Stimulated activated CD8-positive, alpha-beta memory T cell treated with anti-CD3 and anti-CD28 coated beads, Interleukin-4, amount 100 ng/mL, for 1 hour (primary cell): ENCODE measurements at places on chromosomes 4 and X.
A peak's percentile ranks its signal among the peaks of the same experiment; 100 is the strongest.

- DNase-seq, result no peak
These were observed 9.4 kb downstream of the LETM1 start for GRCh38 chr4:1846580-1846979.

DNA sequence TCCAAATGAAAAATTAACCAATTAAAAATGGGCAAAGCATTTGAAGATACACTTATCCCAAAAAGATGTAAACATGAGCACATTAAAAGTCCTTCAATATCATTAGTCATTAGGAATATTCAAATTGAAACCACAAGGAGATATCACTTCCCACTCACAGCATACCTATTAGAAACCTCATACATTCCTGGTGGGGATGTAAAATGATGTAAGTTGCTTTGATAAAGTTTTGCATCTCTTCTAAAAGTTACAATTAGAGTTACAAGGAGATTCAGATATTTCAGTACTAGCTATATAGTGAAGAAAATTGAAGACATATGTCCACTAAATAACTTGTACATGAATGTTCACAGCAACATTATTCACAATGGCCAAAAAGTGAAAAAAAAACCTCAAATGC lies 1109.3 kb upstream of the LCORL start:
- DNase-seq, result no peak

GRCh38 chrX:52346174-52347165 lies 22.4 kb upstream of the XAGE2 start:
- no peak for DNase-seq

- DNase-seq, result peak; percentile 8
These were observed 6.7 kb upstream of the MSX1 start for GRCh38 chr4:4852591-4853362.

DNA sequence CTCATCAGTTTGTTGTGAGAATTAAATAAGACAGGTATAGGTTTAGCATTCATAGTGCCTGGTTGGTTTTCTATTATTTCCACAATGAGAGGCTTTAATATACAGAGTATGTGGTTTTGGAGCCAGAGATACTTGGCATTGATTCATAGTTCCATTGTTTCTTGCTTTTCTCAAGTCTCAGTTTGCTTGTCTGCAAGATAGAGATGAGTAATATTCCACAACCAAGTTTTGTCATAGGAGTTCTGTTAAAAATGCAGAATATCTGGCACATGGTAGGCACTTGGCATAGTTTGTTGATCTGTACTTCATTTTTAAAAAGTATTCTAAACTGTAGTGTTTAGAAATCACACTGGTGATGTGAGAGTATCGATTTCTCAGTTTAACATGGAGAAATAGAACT lies 37.5 kb upstream of the EDA2R start:
- no peak for DNase-seq

GRCh38 chrX:10326578-10326977 lies 169.8 kb downstream of the CLCN4 start:
- DNase-seq, result no peak

DNA sequence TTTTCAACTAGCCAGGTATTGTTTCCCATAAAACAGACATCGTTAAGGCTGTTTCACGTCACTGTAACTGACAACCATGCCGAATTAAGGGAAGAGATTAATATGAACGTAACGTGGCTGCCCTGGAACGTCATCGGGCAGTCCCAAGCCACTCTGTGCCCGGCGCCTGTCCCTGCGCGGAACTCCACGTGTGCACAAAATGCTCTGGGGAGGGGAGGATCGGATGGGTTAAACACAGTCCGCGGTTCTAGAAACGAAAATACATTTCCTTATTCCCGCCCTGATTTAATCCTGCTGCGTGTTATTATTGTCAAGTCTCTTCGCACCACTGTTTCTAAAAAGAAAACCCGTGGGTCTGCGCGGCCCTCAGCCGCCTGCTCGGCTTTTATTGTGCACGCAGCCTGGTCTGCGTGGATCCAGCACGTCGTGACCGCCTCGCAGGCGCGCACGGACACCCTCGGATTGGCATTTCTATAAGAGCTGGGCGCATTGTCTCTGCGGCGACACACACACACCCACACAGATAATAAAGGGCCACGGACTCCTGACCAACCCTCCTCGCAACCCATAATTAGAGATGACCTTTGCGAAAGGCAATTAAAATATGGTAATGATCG lies 69.6 kb upstream of the BCOR start:
- no peak for DNase-seq

DNA sequence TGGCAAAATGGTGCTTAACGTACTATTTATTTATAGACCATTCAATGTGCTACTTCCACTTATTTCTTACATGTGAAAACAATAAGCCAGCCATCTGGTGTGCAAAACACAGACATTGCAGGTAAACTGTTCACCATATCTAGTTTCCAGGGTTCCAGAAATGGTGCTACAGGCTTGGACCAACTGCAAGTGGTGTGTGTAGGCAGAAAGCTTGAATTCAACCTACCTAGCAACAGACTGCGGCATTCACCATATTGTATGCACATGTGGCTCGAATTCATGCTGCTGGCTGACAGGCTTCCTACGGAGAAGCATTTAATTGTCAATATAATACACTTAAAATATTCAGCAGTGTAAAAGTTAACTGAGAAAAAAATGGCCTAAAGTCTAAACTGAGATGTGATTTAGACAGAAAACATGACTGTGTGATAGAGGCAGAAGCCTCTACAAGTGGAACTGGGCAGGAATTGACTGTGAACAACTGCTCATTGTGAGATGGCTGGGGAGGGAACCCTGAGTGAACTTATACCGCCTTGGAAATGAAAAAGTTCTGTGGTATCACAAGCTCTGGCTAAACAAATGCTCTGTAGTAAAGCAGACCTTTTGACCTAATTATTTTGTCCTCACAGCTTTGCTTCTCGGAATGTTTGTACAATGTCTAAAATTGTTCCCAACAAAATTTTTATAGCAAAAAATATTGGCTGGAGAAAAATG lies 434.7 kb downstream of the GRIA2 start:
- no peak for DNase-seq

- DNase-seq, result no peak
These were observed 125.1 kb downstream of the ARX start for GRCh38 chrX:24890677-24891076.

GRCh38 chrX:134171661-134172587 lies 65.1 kb upstream of the CCDC160 start:
- DNase-seq, result no peak

- DNase-seq, result no peak
These were observed 78.2 kb downstream of the AFAP1 start for GRCh38 chr4:7861440-7861881.

DNA sequence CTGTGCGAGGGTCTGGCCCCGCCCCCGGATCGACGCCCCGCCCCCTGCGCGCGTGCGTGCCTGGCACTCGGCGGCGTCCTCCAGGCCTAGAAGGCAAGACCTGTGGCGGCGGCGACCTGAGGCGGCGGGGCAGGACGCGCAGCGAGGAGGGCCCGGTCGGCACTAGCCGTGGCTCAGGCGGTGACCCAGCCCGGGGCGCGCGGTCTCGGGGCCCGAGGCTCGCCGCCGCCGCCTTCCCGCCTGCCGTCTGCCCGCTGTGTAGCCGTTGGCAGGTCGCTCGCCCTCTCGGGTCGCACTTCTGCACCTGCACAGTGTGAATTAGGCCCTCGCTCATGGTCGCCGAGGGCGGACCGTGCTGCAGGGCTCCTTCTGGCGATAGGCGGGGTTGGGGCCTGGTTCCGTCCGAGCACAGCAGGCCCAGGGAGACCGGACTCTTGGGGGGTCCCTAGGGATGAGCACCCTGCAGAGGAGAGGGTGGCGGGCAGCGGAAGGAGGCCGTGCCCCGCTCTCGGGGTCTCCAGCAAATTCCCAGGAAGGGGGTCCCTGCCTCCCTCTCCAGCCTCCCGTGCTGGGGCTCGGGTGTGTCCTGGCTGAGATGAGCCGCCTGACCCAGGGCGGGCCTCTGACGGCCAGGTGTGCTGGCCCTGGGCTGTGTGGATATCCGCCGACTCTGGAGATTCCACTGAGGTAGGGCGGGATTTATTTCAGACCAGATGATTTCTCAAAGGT lies 557 bp upstream of the FAM53A start:
- DNase-seq, result peak; percentile 79

GRCh38 chrX:40418146-40418812 lies 162.5 kb upstream of the ATP6AP2 start:
- no peak for DNase-seq

DNA sequence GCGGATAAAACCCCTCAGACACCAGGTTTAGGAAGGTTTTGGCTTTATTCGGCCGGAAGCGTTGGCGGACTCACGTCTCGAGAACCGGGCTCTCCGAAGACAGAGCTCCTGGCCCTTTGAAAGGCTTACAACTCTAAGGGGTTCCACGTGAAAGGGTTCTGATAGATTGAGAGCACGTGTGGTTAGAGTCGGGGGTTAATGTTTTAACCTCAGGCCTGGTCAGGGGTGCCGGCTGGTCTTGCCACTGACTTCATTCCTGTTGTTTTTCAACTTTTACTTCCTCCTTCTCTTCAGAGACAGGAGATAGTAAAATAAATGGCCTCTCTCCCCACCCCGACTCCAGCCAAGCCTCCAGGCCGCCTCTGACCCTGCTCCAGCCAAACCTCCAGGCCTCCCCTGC lies 4.7 kb upstream of the ASMT start:
- DNase-seq, result no peak

DNA sequence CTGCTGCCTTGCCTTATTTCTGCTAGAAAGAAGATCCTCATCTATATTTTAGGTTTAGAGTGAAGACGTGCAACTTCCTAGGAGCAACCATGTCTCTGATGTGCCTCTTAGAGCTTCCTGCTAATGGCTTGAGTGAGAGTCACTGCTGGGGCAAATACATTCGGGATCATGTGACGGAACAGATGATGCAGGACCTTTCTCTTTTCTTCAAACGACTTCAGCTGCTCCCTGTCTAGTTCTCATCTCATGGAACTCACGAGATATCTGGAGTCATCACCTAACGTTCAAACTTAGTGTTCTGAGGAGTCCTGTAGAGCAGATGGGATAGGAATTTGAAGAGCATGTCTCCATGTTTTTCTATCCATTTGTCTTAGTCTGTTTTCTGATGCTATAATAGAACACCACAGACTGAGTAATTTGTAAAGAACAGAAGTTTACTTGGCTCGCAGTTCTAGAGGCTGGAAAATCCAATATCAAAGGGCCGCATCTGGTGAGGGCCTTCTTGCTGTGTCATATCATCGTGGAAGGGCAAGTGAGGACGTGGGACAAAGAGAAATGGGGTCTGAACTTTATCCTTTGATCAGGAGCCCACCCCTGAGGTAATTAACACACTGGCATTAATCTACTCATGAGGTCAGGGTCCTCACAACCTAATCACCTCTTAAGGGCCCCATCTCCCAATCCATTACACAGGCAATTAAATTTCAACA lies 43.5 kb upstream of the SCRG1 start:
- no peak for DNase-seq

GRCh38 chrX:14309431-14309830 lies 219.9 kb upstream of the GLRA2 start:
- DNase-seq, result no peak

DNA sequence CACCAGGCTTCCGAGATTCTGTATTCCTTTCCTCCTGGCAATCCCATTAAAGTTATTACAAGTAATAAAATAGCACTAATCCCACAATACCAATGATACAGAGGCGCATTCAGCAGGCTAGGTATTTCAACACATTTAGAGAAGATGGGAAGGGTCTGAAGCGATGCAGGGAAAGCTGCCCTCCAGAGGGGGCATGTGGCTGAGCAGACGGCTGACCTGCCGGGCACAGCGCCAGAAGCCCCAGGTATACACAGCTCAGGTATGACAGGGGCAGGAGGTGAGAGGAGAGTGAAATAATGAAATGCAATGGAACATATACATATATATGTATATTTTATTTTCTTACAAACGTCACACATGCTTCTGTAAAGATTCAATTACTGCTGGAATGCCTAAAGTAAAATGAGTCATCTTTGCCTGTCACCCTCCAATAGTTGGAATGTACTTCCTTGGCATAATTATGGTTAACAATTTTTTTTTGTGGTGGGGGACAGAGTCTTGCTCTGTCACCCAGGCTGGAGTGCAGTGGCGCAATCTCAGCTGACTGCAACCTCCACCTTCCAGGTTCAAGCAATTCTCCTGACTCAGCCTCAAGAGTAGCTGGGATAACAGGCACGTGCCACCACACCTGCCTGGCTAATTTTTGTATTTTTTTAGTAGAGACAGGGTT lies 21.3 kb upstream of the CDKN2AIP start:
- DNase-seq, result no peak

DNA sequence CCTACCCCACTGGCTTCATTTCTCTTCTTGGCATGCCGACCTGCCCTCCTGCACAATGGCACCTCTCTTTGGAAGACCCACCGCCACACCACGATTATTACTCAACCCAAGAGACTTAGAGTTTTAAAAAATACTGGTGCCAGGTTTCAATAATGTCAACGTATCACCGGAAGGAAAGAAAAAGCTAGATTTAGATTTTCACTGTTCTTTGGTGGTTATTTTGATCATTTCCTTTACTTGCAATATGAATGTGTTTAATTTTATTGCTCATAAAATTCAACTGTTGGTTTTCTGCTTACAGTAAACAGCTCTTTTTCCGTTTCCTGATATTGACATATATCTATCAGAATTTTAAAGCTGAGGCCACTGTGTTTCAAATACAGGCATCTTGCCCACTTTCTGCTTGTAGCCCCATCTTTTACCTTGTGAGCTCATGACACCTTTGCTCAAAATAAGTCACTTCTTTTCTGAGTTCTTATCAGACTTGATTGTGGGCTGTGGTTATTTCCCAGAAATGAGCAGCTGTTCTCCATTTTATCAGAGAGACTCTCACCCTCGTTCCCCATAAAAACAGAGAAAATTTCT lies 439.1 kb downstream of the INPP4B start:
- no peak for DNase-seq

GRCh38 chr4:64737026-64737853 lies 328.0 kb upstream of the TECRL start:
- DNase-seq, result no peak

DNA sequence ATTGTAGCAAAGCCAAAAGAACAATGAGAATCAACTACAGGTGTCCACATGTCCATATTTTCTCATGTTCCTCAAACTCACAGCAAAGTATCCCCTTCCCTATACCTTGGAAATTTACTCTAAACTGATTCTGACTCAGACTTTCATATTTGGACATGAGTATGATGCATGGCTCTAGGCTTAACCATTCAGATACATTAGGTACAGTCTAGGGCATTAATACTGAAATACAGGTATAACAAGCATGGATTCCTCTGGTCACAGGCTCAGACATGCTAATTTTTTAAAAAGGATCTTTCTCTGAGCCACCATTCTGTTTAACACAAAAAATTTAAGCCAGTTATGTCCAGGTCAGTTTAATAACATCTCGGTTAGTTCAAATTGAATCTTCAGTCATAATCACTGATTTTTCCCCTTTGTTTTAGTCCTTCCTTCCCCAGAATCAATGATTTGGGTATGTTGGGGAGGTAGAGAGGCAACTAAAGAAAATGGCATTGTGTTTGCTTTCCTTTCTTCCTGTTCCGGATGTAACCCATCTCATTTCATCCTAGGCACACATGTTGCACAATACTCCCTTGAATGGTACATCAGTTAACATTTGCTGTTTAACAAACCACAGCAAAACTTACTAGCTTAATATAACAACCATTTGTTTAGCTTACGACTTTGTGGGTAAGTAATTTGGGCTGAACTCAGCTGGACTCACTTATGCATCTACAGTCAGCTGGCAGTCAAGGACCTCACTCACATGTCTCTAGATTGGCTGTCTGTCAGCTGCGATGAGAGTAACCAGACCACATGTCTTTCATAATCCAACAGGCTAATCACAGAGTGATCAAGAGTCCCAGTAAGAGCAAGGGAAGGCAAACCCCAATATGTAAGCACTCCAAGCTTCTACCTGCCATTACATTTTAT lies 75.3 kb upstream of the GRIA3 start:
- no peak for DNase-seq
